Osteoblast (primary cell): ENCODE measurements at places on chromosomes 3 and 15. TPM values are rescaled to one million over a fixed set of nuclear protein-coding genes. Genes with fewer than 3 reads are reported as not detected.
A peak's percentile ranks its signal among the peaks of the same experiment; 100 is the strongest.

GOLGA8H gene
- under 0.01 TPM in 1 of 2 replicates, not detected in the other for total RNA-seq

WDR72 gene
- not detected in 2 replicates for total RNA-seq

ARPP21 gene
- not detected in 2 replicates for total RNA-seq

EXD1 gene
- total RNA-seq, result not detected in 2 replicates

GCNT3 gene
- 0.72 and 1.2 TPM in 2 replicates for total RNA-seq

PSMD2 gene
- total RNA-seq, result 259 and 301 TPM in 2 replicates

DNA sequence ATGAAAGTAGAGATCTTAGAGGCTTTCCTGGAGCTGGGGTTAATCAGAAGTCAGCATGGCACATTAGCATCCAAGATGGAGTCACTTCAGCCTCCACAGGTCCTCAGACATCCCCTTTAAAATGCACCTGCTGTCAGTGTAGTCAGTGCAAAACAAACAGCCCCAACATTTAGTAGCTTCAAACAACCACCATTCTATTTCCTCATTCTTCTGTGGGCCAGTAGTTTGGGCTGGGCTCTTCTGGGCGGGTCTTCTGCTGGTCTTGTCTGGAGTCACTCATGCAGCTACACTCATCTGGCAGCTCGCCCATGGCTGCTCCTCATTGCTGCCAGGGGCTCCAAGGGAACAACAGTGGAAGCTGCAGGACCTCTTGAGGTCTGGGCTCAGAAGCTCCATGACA lies 99.9 kb downstream of the TLE3 start:
- H3K4me3 ChIP-seq, result no peak overlapping the region
- peak; percentile 30 for DNase-seq
- H3K36me3 ChIP-seq, result no peaks in the 10 kb centered on the region
- no peaks in the 10 kb centered on the region for H3K4me1 ChIP-seq
- H3K27ac ChIP-seq, result no peak overlapping the region

- no peaks in the 10 kb centered on the region for H3K4me1 ChIP-seq
- no peak overlapping the region for H3K27ac ChIP-seq
- no peak for DNase-seq
- no peaks in the 10 kb centered on the region for H3K36me3 ChIP-seq
- H3K4me3 ChIP-seq, result no peak overlapping the region
- no peaks in the 10 kb centered on the region for H3K27me3 ChIP-seq
Measured at GRCh38 chr3:5644773-5645670, 457.5 kb downstream of the EDEM1 start.

GRCh38 chr3:183486472-183486871 lies 58.1 kb upstream of the MCF2L2 start:
- no peaks in the 10 kb centered on the region for H3K27me3 ChIP-seq
- DNase-seq, result no peak
- H3K36me3 ChIP-seq, result no peaks in the 10 kb centered on the region

DNA sequence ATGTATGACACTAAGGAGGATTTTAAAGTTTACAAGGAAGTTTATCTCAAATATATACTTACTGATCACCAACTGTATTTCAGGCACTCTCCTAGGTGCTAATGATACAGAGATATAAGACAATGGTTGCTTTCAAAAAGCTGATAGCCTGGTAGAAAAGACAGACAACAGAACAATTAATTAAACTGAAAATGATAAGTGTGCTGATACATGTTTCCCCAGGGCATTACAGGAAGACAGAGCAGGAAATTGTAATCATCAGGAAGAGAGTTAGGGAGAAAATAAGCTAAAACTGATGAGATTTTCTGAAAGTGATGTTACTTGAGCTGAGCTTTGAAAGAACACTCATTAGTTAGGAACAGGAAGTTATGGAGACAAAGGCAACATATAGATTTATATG lies 229.7 kb downstream of the RSRC1 start:
- H3K27ac ChIP-seq, result no peak overlapping the region
- no peak overlapping the region for H3K4me3 ChIP-seq
- no peaks in the 10 kb centered on the region for H3K27me3 ChIP-seq
- H3K36me3 ChIP-seq, result no peaks in the 10 kb centered on the region

GRCh38 chr15:25242166-25242879 lies 196.5 kb downstream of the UBE3A start:
- no peaks in the 10 kb centered on the region for H3K36me3 ChIP-seq
- no peaks in the 10 kb centered on the region for H3K27me3 ChIP-seq
- DNase-seq, result peak; percentile 42
- no peak overlapping the region for H3K4me3 ChIP-seq

- H3K36me3 ChIP-seq, result no peaks in the 10 kb centered on the region
- no peaks in the 10 kb centered on the region for H3K27me3 ChIP-seq
- no peak for DNase-seq
Measured at GRCh38 chr3:116930786-116931185, 221.2 kb downstream of the TUSC7 start.

- H3K4me1 ChIP-seq, result peaks cover 15% of the 10 kb centered on the region
- no peak for DNase-seq
- no peak overlapping the region for H3K4me3 ChIP-seq
- no peak overlapping the region for H3K27ac ChIP-seq
Measured at GRCh38 chr3:177585271-177585670, 388.0 kb upstream of the TBL1XR1 start.

DNA sequence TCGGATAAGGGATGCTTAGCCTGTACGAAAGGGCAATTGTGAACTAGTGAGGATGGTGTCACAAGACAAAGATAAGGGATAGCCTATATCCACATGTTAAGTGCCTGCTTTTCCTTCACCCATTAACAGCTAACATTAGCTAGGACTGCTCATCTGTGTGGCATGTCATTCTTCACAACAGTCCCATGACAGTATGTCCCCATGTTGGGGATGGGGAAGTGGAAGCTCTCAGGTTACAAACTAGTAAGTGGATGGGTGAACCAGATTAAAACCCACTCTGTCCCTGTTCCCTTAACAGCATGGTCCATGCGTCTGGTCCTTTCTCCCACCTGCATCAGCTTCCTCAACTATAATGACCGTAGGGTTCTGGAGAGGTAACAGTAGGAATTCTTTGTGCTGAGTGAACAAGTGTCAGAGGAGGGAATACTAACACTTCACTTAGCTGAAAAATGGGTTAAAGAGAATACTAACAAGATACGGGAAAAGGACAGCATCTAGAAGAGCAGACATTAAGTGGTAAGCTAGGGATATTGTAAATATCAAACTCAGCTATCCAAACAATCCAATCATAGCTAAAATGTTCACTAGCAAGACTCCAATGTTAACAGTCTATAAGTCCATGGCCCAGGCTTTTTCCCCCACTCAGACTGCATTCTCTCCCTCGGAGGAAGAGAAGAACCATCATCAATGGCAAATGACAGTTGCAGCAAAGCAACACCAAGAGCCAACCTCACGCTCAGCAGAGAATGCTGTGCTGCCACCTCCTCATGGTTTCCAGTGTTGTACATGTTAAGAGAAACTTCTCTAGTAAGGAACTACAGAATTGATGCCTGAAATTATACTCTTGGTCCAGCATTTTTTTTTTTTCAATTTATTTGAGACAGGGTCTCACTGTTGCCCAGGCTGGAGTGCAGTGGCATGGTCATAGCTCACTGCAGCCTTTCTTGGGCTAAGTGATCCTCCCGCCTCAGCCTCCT lies 5.0 kb downstream of the RPLP1 start:
- no peak overlapping the region for H3K4me3 ChIP-seq
- peaks cover 25% of the 10 kb centered on the region for H3K4me1 ChIP-seq
- peaks cover 45% of the 10 kb centered on the region for H3K36me3 ChIP-seq
- no peak for DNase-seq
- H3K27ac ChIP-seq, result no peak overlapping the region

DNA sequence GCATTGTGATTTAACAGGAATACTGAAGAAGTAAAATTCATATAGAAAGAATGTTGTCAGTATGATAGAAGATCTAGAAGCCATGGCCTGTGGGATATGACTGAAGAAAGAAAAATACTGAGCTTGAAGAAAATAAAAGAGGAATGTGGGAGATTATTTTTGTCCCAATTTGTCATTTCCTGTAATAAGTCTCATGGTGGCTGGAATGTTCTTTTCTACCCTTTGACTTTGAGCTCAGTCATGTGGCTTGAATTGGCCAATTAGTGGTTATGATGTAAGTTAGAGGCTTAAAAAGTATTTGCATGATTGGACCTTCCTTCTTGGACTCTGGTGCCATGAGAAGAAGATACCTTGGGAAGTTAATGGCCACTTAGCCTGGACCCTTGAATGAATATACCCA lies 14.1 kb downstream of the APH1B start:
- H3K4me1 ChIP-seq, result peaks cover 37% of the 10 kb centered on the region
- no peaks in the 10 kb centered on the region for H3K27me3 ChIP-seq
- no peak overlapping the region for H3K4me3 ChIP-seq
- peak overlapping the region; percentile 97 for H3K27ac ChIP-seq
- DNase-seq, result peak; percentile 80
